NCI-H146 (cell line): ENCODE measurements at places on chromosomes 7 and 10.

- DNase-seq, result no peak
Observed at GRCh38 chr10:37975401-37975991, 951 bp downstream of the ZNF25 start.

- no peak for DNase-seq
Observed at GRCh38 chr7:139655305-139655704, 122.5 kb downstream of the HIPK2 start.

DNA sequence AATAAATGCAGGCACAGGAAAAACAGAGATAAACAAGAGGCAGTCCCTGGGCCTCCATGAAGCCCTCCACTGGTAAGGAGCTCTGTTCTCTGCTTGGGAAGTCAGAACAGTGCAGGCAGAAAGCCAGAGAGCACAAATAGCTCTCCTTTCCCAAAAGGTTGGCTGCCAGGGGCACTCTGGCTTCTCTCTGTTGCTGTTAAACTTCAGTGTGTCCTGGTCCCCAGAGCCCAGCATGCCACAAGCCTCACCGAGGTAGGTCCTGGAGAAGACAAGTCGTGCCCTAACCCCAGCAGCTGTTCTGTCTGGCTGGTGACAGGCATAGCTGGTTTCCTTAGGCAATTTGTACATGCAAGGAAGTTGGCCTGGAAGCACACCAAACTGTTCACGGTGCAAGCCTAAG lies 17.3 kb downstream of the SLC16A12 start:
- DNase-seq, result no peak

GRCh38 chr10:130440971-130441370 lies 304.8 kb downstream of the GLRX3 start:
- no peak for DNase-seq

- no peak for DNase-seq
Observed at GRCh38 chr10:113493882-113494301, 59.0 kb upstream of the HABP2 start.

- no peak for DNase-seq
Observed at GRCh38 chr7:48147078-48147591, 24.1 kb upstream of the ABCA13 start.

DNA sequence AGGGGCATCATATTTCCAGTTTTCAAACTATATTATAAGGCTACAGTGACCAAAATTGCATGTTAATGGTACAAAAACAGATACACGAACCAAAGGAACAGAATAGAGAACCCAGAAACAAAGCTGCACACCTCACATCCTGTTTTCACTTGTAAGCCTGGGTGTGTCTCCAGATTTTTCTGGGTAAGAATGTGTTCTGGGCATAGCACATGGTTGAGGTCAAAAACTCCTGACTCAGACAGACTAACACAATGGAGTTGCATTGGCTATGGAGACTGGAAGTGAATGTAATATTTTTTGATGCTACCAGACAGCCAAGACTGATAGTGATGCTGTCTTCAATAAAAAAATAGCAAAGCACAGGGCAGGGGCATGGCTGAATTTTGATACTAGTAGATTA lies 1175.2 kb downstream of the NXPH1 start:
- no peak for DNase-seq

- DNase-seq, result no peak
Observed at GRCh38 chr10:123129618-123130271, 6.0 kb upstream of the HMX3 start.
